Activated T-cell treated with anti-CD3 and anti-CD28 coated beads, Interleukin-2, amount 50 U/mL, for 4 hours (primary cell): ENCODE measurements at places on chromosomes 11 and 22. TPM values are rescaled to one million over a fixed set of nuclear protein-coding genes. Genes with fewer than 3 reads are reported as not detected.

DNA sequence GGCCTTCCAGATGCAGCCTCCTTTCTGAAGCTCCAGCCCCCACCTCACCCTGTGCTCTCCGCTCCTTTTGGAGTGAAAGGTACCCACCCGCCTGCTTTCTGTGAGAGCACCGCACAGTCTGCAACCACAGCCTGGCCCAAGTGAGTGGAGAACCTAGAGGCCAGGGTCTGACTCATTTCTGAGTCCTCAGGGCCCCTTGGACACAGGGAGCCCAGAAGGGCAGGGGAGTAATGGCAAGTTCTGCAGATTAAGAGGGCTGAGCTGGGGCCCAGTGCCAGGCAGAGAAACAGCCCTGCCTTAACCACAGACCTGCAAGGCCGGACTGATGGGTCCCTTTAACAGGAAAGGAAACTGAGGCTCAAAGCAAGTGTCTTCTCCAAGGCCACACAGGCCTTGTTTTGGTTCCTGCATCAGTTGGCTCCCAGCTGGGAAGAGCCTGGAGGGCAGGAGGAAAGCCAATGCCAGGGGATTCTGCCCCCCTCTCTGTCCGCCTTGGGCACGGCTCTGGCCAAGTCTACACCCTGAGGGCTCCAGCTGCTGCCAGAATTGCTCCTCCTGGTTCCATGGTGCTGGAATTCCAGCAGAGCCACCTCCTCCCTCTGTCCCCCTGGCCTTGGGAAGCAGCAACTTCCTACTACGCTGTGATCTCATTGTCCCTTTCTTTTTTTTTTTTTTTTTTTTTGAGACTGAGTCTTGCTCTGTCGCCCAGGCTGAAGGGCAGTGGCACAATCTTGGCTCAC, 55.1 kb downstream of the CYTH4 start:
- no peak for DNase-seq

- no peak for DNase-seq
Measured at GRCh38 chr11:133360860-133361688, 171.2 kb downstream of the OPCML start.

DNA sequence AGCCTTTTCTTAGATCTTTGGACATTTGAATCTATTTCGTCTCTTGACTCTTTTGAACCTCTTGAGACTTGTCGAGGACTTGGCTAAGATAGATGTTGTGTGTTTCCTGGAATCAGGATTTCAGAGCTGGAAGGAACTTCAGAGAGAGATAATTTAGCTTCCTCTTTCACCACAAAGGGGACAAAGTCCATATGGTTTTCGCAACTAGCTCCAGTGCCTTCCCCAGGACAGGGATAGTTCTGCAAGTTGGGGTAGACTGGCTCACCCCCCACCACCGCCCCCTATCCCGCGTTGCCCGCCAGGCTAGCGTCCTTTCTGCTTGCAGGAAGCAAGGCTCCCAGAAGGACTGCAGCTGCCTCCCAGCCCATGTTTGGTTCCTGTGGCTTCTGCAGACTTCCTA, 75.7 kb upstream of the MYO18B start:
- no peak for DNase-seq

DNA sequence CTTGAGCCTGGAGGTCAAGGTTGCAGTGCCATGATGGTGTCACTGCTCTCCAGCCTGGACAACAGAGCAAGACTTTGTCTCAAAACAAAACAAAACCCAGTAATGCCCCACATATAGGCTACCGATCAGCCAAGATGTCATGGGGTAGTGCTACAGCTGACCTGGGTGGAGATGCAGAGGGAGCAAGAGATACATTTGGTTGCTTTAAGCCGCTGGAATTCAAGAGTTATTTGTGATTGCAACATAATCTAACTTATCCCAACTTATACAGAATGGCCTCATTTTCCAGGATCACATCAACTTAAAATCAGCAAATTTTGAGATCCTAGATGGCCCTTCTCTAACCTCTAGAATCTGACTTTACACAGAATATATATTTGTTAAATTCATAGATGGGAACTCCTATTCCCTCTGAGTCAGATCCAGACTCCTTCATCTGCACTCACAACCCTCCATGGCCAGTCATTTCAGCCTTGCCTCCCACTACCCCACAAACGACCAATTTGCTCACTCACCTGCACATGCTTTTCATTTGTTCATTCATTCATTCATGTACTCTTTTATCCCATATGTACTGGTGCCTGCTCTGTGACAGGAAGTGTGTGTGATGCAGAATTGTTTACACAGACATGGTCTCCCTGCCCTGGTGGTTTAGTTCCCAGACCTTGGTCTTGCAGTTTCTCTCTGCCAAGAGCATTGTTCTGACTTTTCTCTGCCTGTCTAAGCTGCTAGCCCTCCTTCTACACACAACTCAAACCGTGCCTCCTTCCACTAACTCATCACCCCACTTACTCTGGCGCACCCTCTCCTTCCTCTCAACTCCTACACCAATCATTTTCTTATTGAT, 24.1 kb upstream of the APLNR start:
- DNase-seq: no peak

DNA sequence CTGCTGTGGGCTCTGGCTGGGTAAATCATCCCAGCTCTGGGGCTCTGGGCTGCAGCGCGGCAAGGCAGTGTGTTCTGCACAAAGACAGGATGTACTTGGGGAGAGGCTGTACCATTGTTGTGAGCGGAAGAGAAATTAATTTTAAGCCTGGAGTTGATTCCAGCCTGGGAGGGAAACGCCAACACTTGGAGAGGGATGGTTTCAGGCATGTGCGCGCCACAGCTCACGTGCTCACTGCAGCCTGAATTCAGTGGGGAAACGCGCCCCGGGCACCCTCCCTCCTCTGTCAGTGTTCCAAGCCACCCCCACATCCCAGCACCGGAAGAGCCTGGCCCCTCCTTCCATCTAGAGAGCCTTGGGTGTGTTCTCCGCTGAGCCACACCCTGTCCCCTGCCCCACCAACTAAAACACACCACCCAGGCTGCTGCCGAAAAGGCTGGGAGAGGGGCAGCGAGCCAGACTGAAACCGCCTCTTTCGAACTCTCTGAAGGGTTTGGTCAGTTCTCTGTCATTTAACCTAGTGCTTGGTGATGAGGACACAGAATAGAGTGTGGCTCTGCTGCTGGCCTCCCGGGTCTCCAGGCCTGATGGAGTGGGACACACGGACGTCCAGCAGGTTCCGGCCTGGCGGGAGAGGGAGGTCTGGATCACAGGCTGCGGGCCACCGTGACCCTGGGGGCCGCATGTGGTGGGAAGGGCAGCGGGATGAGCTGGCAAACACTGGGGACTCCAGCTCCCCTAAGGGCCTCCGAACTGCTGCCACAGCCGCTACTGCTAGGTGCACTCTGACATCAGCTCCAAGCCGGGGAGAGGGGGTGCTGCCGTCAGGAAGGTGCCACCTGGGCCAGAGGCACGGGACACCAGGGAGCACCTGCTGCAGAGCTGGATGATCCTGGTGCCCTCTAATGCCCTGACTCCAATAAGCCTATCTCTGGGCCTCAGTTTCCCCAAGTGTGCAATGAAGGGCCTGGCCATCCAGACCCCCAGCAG, 230.8 kb downstream of the CTTN start:
- no peak for DNase-seq

DNA sequence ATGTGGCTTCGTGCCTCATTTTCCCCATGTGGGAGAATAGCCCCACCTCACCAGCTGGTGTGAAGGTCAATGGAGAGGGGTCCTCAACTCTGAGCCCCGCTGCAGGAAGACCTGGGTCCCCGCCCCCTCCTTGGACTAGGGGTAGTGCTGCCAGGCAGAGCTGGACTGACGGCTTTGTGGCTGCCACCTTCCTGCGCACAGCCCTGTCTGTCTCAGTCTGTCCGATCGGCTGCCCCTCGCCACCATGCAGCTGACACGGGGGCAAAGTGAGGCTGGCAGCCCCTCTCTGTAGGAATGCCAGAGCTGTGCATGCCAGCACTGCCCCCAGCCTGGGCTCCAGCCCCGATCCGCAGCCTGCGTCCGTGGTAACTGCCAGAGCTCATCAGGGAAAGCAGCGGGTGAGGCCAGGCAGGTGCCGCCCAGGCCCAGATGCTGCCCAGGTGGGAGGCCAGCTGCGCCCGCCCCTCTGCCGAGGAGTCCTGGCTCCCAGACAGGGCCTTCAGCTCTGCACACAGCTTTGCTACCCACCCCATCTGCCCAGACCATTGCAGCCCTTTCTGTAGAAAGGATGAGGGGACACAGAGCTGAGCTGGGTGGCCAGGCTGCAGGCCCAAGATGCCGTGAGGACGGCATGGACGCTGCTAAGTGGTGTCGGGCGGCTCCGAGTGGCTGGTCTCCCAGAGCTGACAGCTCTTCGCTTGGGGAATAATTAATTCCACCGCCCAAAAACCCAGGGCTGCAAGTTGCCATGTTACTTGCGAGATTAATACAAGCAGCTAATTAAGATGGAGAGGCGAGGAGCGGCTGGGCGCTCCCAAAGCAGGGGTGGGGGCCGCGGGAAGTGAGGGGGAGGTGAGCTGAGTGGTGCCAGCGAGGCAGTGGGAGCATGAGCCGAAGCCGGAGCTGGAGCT, 19.5 kb upstream of the FLRT1 start:
- DNase-seq: no peak

GRCh38 chr11:128497776-128498095, 89.6 kb downstream of the ETS1 start:
- no peak for DNase-seq

GRCh38 chr11:118597556-118597955, 9.9 kb upstream of the PHLDB1 start:
- no peak for DNase-seq

DNA sequence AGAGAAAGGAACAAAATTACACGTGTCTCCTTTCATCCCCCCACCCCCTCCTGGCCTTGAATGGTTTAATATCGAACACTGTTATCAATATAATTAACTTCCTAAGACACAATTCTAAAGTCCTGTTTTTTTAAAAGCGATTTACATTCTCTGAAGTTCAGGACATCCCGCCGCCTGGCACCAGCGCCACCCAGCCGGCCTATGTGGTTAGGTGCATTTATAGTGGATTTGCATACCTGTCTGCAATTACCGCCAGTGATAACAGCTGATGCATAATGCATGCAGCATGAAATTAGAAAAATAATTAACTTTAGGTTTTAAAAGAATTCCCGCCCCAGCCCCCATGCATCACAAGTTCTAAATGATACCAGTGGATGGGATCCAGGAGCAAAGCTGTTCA, 58.6 kb downstream of the MACROD1 start:
- no peak for DNase-seq

DNA sequence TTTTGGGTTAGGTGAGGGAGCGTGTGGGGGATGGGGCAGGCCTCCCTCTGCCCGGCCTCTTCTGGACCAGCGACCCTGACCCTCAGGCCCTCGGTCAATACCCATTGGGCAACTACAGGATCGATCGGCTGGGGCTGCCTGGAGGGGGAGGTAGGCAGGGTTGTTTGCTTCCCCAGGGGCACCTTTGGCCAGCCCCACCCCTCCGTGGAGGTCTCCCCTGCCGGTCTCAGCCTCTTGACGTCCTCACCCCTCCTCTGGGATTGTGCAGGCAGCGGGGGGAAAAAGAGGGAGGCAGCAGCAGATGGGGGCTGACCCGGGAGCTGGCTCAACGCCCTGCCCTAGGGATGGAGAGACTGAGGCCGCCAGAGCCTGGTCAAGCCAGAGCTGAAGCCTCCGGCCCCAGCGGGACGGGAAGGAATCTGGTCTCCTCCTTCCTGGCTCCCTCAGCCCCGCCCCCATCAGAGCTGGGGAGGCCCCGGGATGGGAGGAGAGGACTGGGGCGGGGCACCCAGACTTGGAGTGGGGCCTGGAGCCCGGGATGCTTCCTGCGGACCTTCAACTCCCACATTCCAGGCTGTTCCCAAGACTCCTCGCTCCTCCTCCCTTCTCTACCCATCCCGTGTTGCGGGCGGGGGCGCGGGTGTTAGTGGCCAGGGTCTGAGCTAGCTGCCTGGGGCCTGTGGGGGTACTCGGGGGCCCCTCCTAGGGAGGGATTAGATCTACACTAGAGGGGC, 14.4 kb upstream of the CDC42EP1 start:
- DNase-seq: no peak

DNA sequence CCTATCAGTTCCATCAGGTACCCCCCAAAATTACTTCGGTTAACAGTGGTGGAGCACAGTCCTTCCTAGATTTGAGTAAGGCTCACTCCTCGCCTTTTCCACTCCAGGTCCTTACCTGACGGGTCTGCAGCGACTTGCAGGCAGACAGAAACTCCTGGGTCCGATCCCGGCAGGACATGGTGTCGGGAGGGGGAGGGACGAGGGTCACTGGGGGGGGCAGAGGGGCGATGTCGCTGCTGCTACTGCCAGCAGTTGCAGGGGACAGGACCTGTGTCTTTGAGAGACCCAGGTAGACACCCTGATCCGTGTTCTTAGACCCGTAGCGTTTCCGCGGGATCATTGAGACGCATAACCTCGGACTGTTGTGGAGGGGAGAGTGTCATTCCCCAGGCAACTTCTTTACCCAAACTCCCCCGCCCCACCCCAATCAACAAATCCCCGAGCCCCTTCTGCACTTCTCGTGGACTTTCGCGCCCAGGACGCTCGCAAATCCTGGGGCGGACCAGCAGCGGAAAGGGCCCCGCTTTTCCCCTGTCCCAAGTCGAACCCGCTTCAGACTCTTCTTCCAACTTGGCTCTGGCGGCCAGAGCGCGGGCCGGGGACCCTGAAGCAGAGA, 839 bp downstream of the STX5 start:
- no peak for DNase-seq

GRCh38 chr11:57322256-57323166, 2.2 kb downstream of the TNKS1BP1 start:
- no peak for DNase-seq

- no peak for DNase-seq
Measured at GRCh38 chr11:1919391-1920127, at the start of gene TNNT3. TNNT3 (plus strand) TSS chr11:1919703; CDS start chr11:1922875, 3,172 bp downstream.

GRCh38 chr11:20162824-20163782, 2.8 kb upstream of the DBX1 start:
- no peak for DNase-seq

Gene OR2AG1
- total RNA-seq: not detected

DNA sequence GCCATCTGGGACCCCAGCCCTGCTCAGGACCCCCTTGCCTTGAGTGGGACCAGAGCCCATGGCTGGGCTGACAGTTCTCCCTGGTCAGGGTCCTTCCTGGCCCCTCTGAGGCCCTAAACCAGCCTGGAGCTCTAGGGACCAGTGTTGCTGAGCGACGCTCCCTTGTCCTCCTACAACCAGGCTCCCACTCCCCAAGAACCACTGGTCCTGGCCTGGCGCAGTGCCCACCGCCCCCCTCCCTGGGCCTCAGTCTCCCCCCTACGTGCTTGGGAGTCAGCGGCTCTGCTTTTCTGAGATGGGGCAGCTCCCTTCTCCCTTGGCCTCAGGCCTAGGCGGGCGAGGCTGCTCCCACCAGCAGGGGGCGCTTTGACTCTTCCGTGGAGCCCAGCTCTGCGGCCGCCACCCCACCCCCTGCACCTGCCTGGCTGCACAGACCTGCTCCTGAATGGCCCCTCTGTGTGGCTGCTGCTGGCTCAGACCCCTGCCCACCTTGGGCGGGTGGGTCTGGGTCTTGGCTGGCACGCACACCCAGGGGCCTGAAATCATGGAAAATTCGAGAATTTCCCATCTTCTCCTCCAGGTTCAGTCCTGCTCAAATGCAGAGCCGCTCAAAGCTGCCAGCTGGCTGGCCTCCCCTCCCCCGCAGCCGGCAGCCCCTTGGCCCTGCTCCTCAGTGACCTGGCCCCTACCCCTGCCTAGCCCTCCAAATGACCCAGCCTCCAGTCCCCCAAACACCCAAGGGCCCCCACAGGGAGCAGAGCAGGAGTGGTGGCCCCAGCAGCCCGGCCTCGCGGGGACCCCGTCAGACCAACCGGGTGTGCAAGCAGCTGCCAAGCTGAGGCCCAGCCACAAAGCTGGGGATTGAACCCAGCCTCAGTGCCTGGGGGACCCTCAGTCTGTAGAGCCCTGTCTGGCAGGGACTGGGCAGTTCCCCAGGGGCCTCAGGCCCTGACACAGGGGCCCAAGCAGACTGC, 9.1 kb downstream of the PRR33 start:
- DNase-seq: peak; percentile 83

Gene C11orf87
- total RNA-seq: not detected

GRCh38 chr11:66850235-66850587, 6.7 kb upstream of the LRFN4 start:
- no peak for DNase-seq
